ENCODE measurements at places on chromosomes 12 and 14.

GRCh38 chr12:62631471-62632410 lies 165.1 kb downstream of the MON2 start:
- DNase-seq: peak; percentile 16

DNA sequence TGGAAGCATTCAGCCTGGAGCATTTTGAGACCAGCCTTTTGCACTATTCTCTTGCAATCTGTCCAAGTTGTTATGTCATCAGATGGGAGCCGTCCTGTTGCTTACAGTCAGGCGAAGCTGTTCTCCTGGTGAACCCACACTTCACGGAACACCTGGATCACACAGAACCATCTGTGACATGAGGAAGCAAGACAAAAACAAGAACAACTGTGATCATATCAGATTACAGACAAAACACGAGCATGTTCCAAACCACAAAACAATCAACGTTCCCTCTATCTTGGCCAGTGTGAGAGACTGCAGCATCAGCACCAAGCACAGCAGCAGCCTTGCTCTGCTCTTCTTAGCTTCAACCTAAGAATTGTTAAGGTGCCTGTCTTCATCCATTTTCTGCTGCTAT lies 180.5 kb upstream of the SFSWAP start:
- DNase-seq: no peak

DNA sequence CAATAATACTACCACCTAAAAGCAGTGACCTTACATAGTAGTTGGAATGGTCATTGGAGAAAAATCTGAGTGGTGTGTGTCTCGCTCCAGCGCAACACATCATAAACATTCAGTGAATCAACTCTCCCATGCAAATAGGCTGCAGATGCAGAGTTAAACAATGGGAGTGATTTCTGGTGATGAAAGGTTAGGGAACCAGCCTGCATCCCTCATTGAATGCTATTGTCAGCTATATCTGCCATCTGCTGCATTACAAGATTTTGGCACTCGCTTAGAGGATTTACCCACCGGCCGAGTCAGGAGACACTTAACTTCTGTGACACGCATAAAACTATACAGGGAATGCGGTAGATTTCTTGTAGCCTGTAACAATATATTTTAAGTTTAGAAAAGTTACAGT lies 900.9 kb downstream of the FLRT2 start:
- DNase-seq: no peak

DNA sequence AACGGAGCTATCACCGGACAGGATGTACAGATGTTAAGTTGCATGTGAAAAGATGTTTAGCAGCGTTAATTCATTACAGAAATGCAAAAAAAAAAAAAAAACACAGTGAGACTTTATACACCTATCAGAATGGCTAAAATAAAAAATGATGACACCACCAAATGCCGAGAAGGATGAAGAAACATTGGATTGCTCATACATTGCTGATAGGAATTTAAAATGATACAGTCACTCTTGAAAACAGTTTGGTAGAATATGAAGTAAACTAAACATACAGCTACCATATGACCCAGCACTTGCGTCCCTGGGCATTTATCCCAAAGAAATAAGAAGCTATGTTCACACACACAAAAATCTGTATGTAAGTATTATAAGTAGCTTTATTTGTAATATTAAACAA lies 574.1 kb downstream of the SLC16A7 start:
- no peak for DNase-seq

DNA sequence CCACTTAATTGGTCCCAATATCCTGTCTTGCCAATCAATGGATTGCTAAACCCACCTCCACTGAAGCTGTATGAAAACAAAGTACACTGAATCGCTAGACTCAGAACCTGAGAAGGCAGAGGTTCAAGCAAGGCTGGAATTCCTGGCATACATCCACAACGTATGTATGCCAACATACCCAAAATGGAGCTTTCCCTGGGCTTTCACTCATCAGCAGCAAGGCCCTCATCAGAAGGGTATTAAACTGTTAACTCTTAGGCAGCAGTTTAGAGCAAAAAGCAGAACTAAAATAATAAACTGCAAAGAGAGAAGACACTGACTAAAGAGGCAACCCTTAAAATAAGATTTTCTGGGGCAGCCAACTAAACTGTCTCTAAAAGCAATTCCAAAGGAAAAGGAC lies 13.6 kb downstream of the MED13L start:
- DNase-seq: no peak

- DNase-seq: peak; percentile 9
Measured at GRCh38 chr12:118136559-118137003, 657 bp downstream of the PEBP1 start.

- DNase-seq: no peak
Measured at GRCh38 chr14:104239185-104239775, 100.9 kb downstream of the KIF26A start.

DNA sequence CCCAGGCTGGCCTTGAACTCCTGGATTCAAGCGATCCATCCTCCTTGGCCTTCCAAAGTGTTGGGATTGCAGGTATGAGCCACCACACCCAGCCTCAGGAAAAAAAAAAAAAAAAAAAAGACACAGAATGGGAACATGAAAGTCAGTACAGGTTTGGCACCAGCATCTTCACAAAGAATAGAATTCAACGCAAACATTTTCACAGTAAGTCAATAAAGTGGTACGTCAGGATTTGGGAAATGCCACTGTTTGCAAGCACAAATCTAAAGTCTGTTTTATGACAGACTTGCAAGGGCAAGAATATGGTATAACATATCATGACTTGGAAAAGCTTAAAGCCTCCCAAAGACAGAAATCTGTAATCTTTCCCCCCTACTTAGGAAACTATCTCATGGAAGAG lies 34.9 kb upstream of the WDR89 start:
- no peak for DNase-seq

DNA sequence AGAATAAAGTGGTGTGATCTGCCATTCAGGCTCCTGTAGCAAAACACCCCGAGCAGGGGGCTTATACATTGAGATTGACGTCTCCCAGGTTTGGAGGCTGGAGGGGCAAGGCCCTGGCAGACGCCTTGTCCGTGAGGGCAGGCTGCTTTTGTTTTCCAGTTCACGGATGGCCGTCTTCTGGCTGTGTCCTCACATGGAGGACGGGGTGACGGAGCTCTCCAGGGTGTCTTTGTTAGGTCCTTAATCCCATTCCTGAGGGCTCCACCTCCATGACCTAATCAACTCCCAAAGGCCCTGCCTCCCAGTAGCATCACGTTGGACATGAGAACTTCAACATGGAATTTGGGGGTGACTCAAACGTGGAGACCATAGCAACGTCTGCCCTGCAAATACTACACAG lies 147.7 kb downstream of the KIF26A start:
- DNase-seq: no peak

DNA sequence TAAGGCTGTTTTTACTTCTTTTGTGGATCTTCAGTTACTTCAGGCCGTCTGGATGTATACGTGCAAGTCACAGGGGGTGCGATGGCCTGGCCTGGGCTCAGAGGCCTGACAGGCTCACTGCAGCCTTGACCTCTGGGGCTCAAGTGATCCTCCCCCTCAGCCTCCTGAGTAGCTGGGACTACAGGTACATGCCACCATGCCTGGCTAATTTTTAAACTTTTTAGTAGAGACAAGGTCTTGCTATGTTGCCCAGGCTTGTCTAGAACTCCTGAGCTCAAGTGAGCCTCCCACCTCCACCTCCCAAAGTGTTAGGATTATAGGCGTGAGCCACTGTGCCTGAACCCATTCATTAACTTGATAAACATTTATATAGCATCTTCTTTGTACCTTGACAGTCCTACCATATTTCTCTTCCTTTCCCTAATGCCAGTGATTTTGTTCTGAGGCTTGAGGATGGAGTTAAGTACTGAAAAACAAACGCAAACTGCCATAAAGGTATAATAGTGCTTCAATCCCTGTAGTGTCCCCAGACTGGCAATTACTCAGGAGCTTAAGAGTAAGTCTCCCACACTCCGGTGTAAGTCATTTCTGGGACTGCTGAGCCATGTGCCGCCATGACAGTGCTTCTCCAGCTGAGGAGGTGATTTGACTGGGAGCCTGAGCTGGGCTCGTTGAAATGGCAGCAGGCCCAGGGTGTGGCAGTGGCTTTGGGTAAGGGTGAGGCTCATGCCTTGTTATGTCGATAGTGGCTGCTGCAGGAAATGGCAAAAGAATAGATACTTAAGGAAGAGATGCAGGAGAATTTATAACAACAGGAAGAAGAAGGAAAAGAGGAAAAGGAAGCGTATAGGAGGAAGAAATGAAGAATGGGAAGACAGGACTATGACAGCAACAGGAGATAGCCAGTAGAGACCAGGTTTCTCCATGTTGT lies 43.7 kb upstream of the HECTD1 start:
- DNase-seq: no peak

DNA sequence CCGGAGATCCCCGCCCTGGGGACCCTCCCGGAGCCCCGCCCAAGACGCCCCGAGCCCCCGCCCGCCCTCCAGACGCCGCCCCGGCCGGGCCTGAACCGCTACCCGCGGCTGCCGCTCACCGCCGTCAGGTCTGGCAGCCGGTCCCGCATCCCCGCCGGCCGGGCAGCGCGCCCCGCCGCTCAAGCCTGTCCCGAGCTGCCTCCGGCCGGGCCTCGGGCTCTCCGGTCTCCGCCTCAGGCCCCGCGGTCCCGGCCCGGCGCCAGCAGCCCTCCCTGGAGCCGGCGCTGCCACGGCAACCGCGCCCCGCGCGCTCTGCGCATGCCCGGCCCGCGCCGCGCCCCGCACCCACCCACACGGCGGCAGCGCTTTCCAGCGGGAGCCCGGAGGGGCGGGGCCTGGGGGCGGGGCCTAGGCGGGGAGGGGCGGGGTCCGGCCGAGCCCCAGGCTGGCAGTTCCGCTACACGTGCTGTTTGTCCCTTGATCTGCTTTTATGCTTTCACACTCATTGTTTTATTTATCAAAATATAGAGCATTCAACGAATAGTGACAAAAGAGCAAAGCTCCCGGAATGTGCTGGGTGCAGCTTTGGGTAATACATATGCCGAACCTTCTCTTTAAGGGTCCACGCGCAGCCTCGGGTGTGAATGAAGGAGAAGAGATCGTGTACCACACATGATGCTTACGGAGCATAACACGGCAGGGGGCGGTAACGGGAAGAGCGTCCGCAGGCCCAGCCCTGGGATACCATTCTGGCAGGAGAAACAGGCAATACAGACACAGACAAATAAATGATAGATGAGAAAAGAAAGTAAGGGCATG lies at the start of gene STX2:
Gene STX2 (minus strand): TSS at position 300 of the 819 bp plus-strand sequence. CDS start 151 bp downstream, at position 149.
- peak; percentile 89 for DNase-seq

DNA sequence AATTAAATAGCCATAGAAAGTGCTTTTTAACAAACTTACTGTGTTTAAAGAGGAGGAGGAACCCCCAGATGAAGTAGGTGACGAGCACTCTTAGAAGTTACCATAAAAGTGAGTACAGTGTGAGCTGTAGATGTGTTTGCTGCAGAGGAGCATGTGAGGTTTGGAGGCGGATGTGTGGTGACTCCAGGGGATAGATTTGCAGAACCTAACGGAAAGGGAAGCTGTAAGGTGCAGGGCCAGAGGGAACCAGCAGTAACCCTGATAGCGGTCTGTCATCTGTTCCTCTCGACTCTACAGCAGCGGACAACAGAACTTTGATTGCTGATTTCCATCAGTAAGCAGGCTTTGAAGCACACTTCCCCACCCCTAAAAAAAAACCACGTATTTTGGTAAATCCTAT lies 5.2 kb downstream of the CALM1 start:
- no peak for DNase-seq

GRCh38 chr12:49227713-49228112 lies 37.2 kb upstream of the TUBA1C start:
- DNase-seq: no peak

- no peak for DNase-seq
Measured at GRCh38 chr12:15842108-15842507, 40.1 kb upstream of the STRAP start.

- DNase-seq: no peak
Measured at GRCh38 chr12:92404259-92404894, 258.7 kb upstream of the BTG1 start.

DNA sequence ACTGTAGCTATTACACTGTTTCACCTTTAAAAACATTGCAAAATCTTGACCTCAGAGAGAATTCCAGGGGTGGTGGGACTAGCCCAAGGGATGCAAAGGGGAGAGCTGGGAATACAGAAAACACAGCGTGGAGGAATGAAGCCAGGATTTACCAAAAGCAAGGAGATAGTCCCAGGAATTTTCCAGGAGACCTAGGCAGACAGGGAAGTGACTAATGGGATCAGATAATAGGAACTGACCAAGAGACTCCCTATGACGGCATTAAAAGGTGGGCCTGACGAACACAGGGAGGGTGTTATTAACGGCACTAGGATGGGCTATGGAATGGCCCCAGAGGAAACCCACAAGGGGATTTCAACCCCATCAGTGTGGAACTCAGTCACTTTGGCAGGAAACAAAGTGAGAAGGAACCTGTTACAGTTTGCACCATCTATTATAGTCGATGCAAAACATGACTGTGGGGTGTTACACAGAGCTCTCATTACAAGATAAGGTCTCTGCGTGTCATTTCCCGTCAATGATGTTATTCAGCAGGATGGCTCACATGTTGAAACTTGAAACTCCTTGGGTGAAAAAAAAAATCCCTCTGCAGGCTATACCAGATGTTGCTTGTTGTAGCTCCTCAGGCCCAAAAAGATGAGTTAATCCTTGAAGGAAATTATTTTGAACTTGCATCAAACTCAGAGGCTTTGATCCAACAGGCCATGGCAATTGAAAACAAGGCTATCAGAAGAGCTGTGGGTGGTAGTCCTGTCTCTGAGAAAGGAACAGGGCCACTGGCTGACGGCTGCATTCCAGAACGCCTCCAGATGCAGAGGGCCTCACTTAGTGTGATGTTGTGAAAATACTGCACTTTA lies 58.7 kb downstream of the DRAM1 start:
- no peak for DNase-seq
